Stimulated activated CD8-positive, alpha-beta memory T cell treated with anti-CD3 and anti-CD28 coated beads, Interleukin-15, amount 100 ng/mL, for 24 hours (primary cell): ENCODE measurements at places on chromosomes 7 and 10.

- no peak for DNase-seq
Measured at GRCh38 chr7:46723742-46724141, 802.7 kb upstream of the IGFBP3 start.

DNA sequence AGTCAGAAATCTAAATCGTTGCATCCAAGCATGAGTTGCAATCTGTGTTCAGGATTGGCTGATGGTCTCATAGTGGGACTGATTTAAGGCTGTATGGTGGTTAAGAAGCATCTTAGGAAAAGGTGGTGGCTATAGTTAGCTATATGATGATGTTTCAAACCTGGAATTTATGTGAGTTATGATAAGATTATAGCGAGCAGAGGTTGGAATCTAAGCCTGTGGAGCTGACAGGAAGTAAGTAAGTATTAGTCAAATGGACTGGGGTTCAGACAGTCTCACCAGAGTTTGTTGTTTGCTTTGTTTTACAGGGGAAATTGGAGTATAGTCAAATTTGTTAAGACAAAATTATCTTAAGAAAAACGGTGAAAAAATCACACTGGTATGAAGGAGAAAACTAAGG, 56.7 kb downstream of the ANKRD7 start:
- no peak for DNase-seq

DNA sequence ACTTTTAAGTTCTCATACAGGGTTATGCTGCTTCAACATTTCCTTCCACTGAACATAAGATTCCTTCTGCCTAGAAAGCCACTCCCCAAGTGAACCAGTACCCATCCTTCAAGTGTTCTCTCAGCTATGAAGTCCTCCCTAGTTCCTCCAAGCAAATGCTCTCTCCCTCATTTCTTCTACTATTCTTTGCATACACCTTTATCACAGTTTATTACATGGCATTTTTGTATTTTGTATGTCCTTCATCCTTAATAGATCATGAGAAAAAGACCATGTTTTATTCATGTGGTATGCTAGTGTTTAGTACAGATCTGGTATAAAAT, 1.9 kb downstream of the SYPL1 start:
- DNase-seq, result no peak

GRCh38 chr7:10793995-10794775, 179.5 kb upstream of the PHF14 start:
- no peak for DNase-seq

- DNase-seq, result no peak
Measured at GRCh38 chr10:79933961-79934360, 14.9 kb downstream of the SFTPD start.

DNA sequence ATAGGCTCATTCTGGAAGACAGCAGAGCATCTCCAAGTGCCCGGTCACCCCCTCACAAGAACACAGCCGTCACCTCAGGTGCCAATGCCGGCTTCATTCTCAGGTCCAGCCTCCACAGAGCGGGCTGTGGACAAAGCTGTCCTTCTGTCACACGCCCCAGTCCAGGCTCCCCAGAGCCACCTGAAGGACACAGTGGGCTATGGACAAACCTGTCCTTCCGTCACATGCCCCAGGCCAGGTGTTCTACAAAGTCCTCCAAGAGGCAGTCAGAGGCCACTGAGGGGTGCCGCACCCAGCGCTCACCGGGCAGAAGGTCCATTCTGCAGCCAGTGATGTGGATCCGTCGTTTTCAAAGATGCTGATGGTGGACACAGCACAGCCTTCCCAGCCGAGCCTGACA, 173.2 kb upstream of the PPP2R2D start:
- no peak for DNase-seq

DNA sequence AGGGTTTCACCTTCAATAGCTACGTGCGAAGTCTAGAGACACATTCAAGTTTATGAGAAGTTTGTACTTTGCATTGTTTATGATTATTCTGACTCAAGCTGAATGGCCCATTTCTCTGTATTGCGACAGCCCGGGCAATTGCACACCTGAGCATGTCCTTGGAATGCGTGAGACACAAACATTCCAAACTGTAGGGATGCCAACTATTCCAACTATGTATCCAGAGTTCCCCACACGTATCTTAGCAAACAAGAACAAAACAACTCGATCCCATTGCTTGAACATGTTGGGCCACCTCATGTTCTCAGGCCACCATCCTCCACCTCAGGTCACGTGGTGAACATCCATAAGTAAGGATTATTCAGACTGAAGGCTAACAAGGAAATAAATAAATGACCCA, 51.4 kb upstream of the EGFR start:
- no peak for DNase-seq

- no peak for DNase-seq
Measured at GRCh38 chr10:104299031-104299904, 30.3 kb downstream of the GSTO2 start.
